ENCODE measurements at places on chromosomes 3 and 15. TPM values are rescaled to one million over a fixed set of nuclear protein-coding genes. Genes with fewer than 3 reads are reported as not detected.

The ADAMTS17 gene
- 0.10 TPM for total RNA-seq

The OR5K2 gene
- total RNA-seq: not detected

The GOLGA8R gene
- total RNA-seq: 4.8 TPM

The ZSCAN2 gene
- total RNA-seq: 16.2 TPM

DNA sequence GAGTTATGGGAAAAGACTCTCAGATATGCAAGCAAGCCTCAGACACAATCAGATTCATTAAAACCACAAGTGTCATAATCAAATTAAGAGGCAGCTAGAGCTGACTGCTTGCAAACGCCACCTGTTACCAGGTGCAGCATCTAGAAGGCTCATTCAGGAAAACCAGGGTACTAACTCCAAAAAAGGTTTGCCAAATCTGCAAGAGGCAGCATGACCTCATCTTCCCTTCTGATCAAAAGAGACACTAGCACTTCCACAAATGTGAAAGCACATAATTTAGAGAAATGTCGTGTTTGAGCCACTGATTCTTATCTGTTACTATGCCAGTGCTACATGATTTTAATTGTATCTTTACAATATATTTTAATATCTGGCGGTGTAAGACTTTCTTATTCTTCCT is 123.3 kb upstream of the NANOGP8 start:
- H3K27ac ChIP-seq: no peak overlapping the region
- H3K4me3 ChIP-seq: no peak overlapping the region
- H3K4me1 ChIP-seq: no peaks in the 10 kb centered on the region
- no peak for DNase-seq
- no peaks in the 10 kb centered on the region for H3K27me3 ChIP-seq

GRCh38 chr15:63599401-63600000 is 2.3 kb downstream of the FBXL22 start:
- peak overlapping the region; percentile 65 for H3K27ac ChIP-seq
- H3K4me3 ChIP-seq: peak overlapping the region; percentile 69
- no peaks in the 10 kb centered on the region for H3K36me3 ChIP-seq
- peak; percentile 91 for DNase-seq

GRCh38 chr3:75237053-75237452 is 427.1 kb upstream of the FRG2C start:
- DNase-seq: no peak
- no peak overlapping the region for H3K27ac ChIP-seq
- no peaks in the 10 kb centered on the region for H3K36me3 ChIP-seq
- no peaks in the 10 kb centered on the region for H3K27me3 ChIP-seq
- H3K4me1 ChIP-seq: no peaks in the 10 kb centered on the region

DNA sequence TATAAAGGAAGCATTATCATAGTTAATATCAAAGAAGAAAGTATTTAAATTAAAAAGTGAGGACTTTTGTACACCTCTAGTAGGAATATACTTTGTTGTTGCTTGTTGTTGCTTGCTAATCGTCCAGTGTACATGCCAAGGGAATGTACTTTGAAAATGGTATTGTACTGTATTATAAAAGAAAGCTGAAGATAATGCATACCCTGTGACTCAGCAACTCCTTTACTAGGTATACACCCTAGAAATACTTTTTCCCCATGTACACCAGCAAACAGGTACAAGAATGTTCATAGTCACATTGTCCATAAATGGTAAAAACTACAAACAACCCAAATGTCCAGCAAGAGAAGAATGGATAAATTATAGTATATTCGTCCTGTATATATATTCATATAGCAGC is 12.0 kb downstream of the TTBK2 start:
- H3K4me1 ChIP-seq: no peaks in the 10 kb centered on the region
- H3K27ac ChIP-seq: no peak overlapping the region
- DNase-seq: no peak
- H3K36me3 ChIP-seq: no peaks in the 10 kb centered on the region
- no peak overlapping the region for H3K4me3 ChIP-seq

GRCh38 chr3:74763830-74764229 is 149.4 kb upstream of the CNTN3 start:
- no peaks in the 10 kb centered on the region for H3K27me3 ChIP-seq
- no peak overlapping the region for H3K4me3 ChIP-seq
- no peak for DNase-seq
- no peak overlapping the region for H3K27ac ChIP-seq
- H3K36me3 ChIP-seq: no peaks in the 10 kb centered on the region

GRCh38 chr3:144289057-144289456 is 317.4 kb downstream of the DIPK2A start:
- DNase-seq: no peak
- H3K36me3 ChIP-seq: no peaks in the 10 kb centered on the region

GRCh38 chr15:74396146-74396438 is 28.6 kb upstream of the CYP11A1 start:
- H3K27ac ChIP-seq: peak overlapping the region; percentile 98
- no peaks in the 10 kb centered on the region for H3K27me3 ChIP-seq
- no peak for DNase-seq
- peaks cover 95% of the 10 kb centered on the region for H3K4me1 ChIP-seq
- no peak overlapping the region for H3K4me3 ChIP-seq

- H3K4me1 ChIP-seq: peaks cover 13% of the 10 kb centered on the region
- H3K4me3 ChIP-seq: no peak overlapping the region
- no peaks in the 10 kb centered on the region for H3K27me3 ChIP-seq
- no peak overlapping the region for H3K27ac ChIP-seq
- H3K36me3 ChIP-seq: no peaks in the 10 kb centered on the region
Observed at GRCh38 chr15:67506775-67507747, 13.9 kb upstream of the C15orf61 start.

DNA sequence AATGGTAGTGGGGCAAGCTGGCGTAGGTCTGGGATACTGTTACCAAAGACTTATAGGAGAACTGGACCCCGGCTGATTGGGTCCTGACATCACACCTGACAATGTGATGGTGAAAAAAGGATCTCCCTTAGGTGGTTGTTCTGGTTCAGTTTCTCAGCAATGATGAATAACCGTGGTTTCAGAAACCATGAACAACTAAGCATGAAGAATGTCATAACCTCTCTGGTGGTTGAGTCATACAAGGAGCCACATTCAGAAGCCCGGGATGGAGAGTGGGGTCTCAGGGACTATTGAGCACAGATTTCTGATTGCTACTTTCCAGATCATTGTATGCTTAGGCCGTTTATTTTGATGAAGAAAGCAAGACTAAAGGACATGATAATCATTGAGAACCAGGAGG is 17.4 kb downstream of the GPR160 start:
- no peak overlapping the region for H3K4me3 ChIP-seq
- no peak for DNase-seq
- no peaks in the 10 kb centered on the region for H3K36me3 ChIP-seq
- H3K27me3 ChIP-seq: no peaks in the 10 kb centered on the region
- H3K4me1 ChIP-seq: peaks cover 23% of the 10 kb centered on the region
